ENCODE measurements at places on chromosomes 5 and 9.

DNA sequence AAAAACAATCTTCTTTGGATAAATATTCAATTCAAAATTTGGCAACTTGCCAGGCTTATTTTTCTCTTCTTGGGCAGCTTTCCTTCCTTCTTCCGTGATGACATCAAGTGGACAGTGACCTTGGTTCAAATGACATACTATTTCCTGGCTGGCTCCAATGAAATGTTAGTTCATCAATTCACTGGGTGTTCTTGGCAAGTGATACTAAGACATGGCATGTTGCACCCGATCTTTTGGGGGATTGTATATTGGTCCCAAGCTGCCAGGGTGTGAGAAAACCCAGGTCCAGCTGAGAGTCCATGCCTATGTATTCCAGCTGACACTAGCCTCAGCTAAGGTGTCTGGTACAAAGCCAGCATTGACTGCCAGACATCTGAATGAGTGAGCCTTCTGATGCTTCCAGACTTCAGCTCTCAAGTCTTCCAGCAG lies 252.9 kb downstream of the MAT2B start:
- DNase-seq, result no peak

GRCh38 chr5:72041654-72042053 lies 65.6 kb upstream of the MAP1B start:
- no peak for DNase-seq

- DNase-seq, result no peak
Observed at GRCh38 chr9:27427272-27427643, 96.8 kb upstream of the IFNK start.

- no peak for DNase-seq
Observed at GRCh38 chr5:95068289-95068910, 216.5 kb downstream of the MCTP1 start.

- no peak for DNase-seq
Observed at GRCh38 chr5:160245506-160246086, 16.3 kb downstream of the FABP6 start.
